ENCODE measurements at places on chromosomes 2 and 18. TPM values are rescaled to one million over a fixed set of nuclear protein-coding genes. Genes with fewer than 3 reads are reported as not detected.
A peak's percentile ranks its signal among the peaks of the same experiment; 100 is the strongest.

GRCh38 chr2:195472501-195473234 lies 184.4 kb upstream of the SLC39A10 start:
- H3K4me3 ChIP-seq, result no peak overlapping the region
- H3K27ac ChIP-seq, result no peak overlapping the region
- no peak for DNase-seq
- H3K4me1 ChIP-seq, result no peaks in the 10 kb centered on the region

- no peaks in the 10 kb centered on the region for H3K4me1 ChIP-seq
- H3K27ac ChIP-seq, result no peak overlapping the region
- DNase-seq, result no peak
- H3K36me3 ChIP-seq, result no peaks in the 10 kb centered on the region
Measured at GRCh38 chr2:190432567-190433231, 24.5 kb downstream of the MFSD6 start.

DNA sequence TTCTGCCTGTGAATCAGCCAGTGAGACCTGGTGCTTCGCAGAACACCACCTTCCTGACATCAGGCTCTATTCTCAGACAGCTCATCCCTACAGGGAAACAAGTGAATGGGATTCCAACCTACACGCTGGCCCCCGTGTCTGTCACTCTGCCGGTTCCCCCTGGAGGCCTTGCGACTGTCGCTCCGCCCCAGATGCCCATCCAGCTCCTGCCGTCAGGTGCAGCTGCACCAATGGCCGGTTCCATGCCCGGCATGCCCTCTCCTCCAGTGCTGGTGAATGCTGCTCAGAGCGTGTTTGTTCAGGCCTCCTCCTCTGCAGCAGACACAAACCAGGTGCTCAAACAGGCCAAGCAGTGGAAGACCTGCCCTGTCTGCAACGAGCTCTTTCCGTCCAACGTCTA lies 28.1 kb downstream of the ADNP2 start:
- H3K4me1 ChIP-seq, result no peaks in the 10 kb centered on the region
- H3K27ac ChIP-seq, result no peak overlapping the region
- DNase-seq, result peak; percentile 36
- no peaks in the 10 kb centered on the region for H3K27me3 ChIP-seq
- peaks cover 85% of the 10 kb centered on the region for H3K36me3 ChIP-seq

GRCh38 chr2:145919477-145919876 lies 1399.6 kb upstream of the ZEB2 start:
- no peaks in the 10 kb centered on the region for H3K27me3 ChIP-seq
- H3K36me3 ChIP-seq, result no peaks in the 10 kb centered on the region
- no peak for DNase-seq
- H3K27ac ChIP-seq, result no peak overlapping the region

DNA sequence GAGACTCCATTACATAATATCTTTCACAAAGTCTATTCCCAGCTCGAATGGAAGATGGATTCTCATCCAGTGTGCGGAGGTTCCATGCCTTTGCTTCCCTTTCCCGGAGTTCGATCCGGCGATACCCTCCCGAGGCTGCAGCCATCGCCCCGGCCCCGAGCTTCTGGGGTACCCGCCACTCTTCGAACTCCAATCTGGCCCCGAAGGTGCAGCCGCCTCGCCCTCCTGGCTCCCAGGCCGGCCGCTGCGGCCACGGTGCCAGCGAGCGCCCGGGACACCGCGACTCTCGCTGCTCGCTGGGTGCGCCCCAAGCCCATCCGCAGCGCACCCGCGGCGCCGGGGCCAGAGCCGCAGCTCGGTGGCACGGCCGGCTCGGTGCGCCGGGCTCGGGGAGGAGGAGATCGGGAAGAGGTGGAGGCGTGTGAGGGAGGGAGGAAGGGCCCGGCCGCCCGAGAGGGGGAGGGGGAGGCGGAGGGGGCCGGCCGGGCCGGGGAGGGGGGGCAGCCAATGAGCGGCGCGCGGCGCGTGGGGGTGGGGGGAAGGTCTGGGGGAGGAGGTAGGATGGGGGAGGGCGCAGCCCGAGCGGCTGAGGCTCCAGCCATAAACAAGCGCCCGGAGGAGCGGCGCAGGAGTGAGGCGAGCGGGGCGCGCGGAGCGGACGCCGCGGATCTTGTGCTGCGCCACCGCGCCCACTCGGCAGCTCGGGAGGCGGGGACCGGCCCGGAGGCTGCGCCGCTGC lies at the start of gene CRIM1:
Gene CRIM1, plus strand, starts transcription at position 628 of the 739 bp plus-strand sequence. CDS start 515 bp downstream, outside the sequence.
- no peaks in the 10 kb centered on the region for H3K36me3 ChIP-seq
- DNase-seq, result peak; percentile 94
- peaks cover 10% of the 10 kb centered on the region for H3K27me3 ChIP-seq
- peak within 1 kb of the TSS; percentile 92 for H3K4me3 ChIP-seq
- H3K4me1 ChIP-seq, result peaks cover 3% of the 10 kb centered on the region

DNA sequence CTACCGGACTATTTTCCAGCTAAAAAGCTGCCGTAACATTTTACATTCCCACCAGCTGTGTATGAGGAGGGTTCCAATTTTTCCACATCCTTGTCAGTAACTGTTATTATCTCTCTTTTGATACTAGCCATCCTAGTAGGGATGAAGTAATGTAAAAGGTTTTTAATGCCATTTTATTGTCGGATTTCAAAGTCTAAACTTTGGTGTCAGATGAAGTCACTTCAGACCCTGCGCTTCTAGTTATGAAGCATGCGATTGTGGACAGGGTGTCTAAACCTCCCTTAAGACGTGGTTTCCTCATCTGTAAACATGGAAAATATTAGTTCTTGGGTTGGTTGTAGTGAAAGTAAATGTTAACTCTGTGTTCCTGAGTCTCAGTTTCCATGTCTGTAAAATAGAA lies 4.7 kb downstream of the DGKD start:
- H3K4me1 ChIP-seq, result peaks cover 7% of the 10 kb centered on the region
- H3K27me3 ChIP-seq, result peaks cover 14% of the 10 kb centered on the region
- peaks cover 4% of the 10 kb centered on the region for H3K36me3 ChIP-seq
- H3K27ac ChIP-seq, result no peak overlapping the region
- no peak for DNase-seq

- H3K27ac ChIP-seq, result no peak overlapping the region
- no peaks in the 10 kb centered on the region for H3K36me3 ChIP-seq
- no peaks in the 10 kb centered on the region for H3K27me3 ChIP-seq
- H3K4me1 ChIP-seq, result no peaks in the 10 kb centered on the region
- H3K4me3 ChIP-seq, result no peak overlapping the region
Measured at GRCh38 chr2:38907743-38908562, 18.3 kb downstream of the ARHGEF33 start.

DNA sequence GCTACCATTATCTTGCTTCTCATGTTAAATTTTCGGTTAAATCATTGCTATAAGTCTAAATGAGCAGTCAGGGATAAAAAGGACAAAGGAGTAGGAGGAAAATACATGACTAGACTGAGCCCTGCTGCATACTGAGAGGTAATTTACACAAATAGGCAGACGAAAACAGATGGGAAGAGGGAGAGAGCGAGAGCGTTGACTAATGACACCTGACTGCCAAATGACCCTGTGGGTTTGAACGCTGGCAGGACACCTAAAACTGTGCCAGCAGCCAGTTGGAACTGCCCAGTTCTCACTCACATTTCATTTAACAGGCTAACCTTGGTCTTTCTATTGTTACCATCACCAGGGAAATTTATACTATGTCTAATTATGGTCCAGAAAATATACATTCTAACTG lies 978.2 kb downstream of the CPS1 start:
- H3K4me1 ChIP-seq, result peaks cover 7% of the 10 kb centered on the region
- H3K36me3 ChIP-seq, result no peaks in the 10 kb centered on the region
- H3K27ac ChIP-seq, result peak overlapping the region; percentile 27
- no peak for DNase-seq
- no peaks in the 10 kb centered on the region for H3K27me3 ChIP-seq
- no peak overlapping the region for H3K4me3 ChIP-seq

GRCh38 chr2:230900336-230900995 lies 24.6 kb downstream of the GPR55 start:
- no peaks in the 10 kb centered on the region for H3K27me3 ChIP-seq
- no peak overlapping the region for H3K27ac ChIP-seq
- DNase-seq, result peak; percentile 26
- no peaks in the 10 kb centered on the region for H3K36me3 ChIP-seq
- peaks cover 4% of the 10 kb centered on the region for H3K4me1 ChIP-seq

DNA sequence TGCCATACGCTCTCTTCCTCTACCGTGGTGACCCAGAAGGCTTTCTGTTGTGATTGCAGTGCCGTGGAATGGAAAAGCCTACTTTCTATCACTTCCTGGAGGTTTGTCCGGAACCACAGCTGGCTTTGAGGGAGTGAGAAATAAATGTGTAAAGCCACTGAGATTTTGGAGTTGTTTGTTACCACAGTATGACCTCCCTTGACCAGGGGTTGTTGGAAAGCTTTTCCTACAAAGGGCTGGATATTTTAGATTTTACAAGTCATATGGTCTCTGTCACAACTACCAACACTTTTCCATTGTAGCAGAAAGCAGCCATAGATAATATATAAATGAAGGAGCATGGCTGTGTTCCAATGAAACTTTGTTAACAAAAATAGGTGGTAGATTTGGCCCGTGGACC lies 70.3 kb downstream of the VAPA start:
- no peaks in the 10 kb centered on the region for H3K27me3 ChIP-seq
- no peak overlapping the region for H3K27ac ChIP-seq
- no peaks in the 10 kb centered on the region for H3K36me3 ChIP-seq
- no peak overlapping the region for H3K4me3 ChIP-seq

DNA sequence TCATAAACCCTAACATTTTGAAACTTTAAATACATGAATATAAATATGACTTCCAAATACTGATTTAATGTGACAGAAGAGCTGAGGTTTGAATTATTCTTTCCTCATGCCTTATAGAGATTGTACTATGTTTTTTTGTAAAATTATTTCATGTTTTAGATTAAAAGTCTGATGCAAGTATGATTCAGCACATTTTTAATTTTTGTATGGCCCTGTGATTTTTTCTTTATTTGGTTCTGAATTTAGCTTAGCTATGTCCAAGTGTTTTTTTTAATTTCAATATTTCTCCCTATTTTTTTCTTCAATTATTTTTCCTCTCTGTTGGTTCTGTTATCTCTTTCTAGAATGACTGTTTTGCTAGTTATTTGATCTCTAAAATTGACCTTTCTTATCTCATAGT lies 552.1 kb downstream of the XIRP2 start:
- no peak overlapping the region for H3K4me3 ChIP-seq
- no peaks in the 10 kb centered on the region for H3K27me3 ChIP-seq
- no peaks in the 10 kb centered on the region for H3K36me3 ChIP-seq
- DNase-seq, result no peak
- no peak overlapping the region for H3K27ac ChIP-seq

- no peaks in the 10 kb centered on the region for H3K4me1 ChIP-seq
- no peak overlapping the region for H3K4me3 ChIP-seq
Measured at GRCh38 chr2:46268196-46268595, 29.0 kb upstream of the EPAS1 start.

DNA sequence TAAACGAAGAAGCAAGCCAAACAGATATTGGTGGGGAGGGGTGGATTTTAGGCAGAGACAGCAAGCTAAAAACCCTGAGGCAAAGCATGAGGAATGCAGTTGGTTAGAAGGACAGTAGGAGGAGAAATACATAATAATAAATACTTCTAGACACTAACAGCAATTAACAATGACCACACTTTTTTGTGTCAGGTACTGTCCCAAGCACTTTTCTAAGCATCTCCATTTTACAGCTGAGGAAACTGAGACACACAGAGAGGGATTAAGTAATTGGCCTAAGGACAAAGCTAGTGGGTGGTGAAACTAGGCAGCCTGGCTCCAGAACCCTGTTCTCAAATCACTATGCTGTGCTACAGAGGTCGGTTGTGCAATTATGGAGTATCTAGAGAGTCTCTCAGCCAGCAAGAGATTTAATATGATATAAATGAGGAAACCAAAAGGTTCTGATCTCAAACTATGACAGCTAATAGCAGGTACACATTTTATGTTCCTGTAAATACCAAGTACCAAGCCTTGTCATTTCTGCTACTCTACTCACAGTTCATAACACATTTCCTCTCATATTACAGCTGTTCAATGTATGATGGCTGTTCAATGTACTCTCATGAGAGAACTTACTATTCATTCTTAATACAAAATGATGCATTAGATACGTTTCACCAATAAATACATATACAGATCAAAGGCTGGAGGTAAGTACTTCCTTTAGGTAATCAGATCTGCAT lies 5.3 kb downstream of the MAP4K3 start:
- H3K4me1 ChIP-seq, result peaks cover 5% of the 10 kb centered on the region
- H3K27ac ChIP-seq, result no peak overlapping the region
- H3K4me3 ChIP-seq, result no peak overlapping the region
- DNase-seq, result no peak
- H3K36me3 ChIP-seq, result no peaks in the 10 kb centered on the region

GRCh38 chr2:88016960-88017779 lies 823 bp upstream of the RNU2-63P start:
- peak overlapping the region; percentile 88 for H3K4me3 ChIP-seq
- no peaks in the 10 kb centered on the region for H3K27me3 ChIP-seq
- peak; percentile 92 for DNase-seq
- no peak overlapping the region for H3K27ac ChIP-seq

DNA sequence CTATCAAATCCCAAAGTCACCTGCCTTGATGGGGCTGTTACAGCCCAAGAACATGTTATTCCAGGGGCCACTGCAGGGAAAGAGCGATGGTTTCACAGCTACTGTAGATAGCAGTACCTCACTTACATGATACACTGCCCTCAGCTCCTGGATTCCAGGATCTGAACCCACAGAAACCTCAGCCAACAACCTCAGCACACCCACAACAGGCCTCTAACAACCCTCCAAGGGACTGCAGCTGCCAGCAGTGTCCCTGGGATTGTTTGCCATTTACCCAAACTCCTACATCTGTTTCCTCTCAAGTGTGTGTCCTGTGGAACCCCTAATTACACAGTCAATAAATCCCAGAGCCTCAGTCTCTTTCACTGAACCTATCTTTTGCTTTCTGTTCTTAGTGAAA lies 28.2 kb downstream of the OSBPL1A start:
- peaks cover 19% of the 10 kb centered on the region for H3K4me1 ChIP-seq

- no peak for DNase-seq
- no peak overlapping the region for H3K27ac ChIP-seq
- no peaks in the 10 kb centered on the region for H3K4me1 ChIP-seq
- no peaks in the 10 kb centered on the region for H3K27me3 ChIP-seq
- no peak overlapping the region for H3K4me3 ChIP-seq
Measured at GRCh38 chr2:23595021-23595420, 210.0 kb downstream of the KLHL29 start.

- H3K27me3 ChIP-seq, result no peaks in the 10 kb centered on the region
- no peaks in the 10 kb centered on the region for H3K36me3 ChIP-seq
- no peaks in the 10 kb centered on the region for H3K4me1 ChIP-seq
- no peak for DNase-seq
- H3K4me3 ChIP-seq, result no peak overlapping the region
Measured at GRCh38 chr2:6353669-6354068, 512.0 kb downstream of the CMPK2 start.

- no peaks in the 10 kb centered on the region for H3K36me3 ChIP-seq
- DNase-seq, result no peak
- H3K27ac ChIP-seq, result no peak overlapping the region
- no peaks in the 10 kb centered on the region for H3K4me1 ChIP-seq
- H3K27me3 ChIP-seq, result no peaks in the 10 kb centered on the region
Measured at GRCh38 chr2:85531589-85531988, 7.4 kb upstream of the MAT2A start.

The TRAPPC12 gene
- total RNA-seq, result 103 TPM

The INHBB gene
- total RNA-seq, result not detected

The UPP2 gene
- total RNA-seq, result not detected

The HOXD13 gene
- 0.35 TPM for total RNA-seq

The HOXD11 gene
- total RNA-seq, result not detected

The OSBPL1A gene
- total RNA-seq, result 29.7 TPM

The DHRS9 gene
- total RNA-seq, result not detected

All from endodermal cell (in vitro differentiated cells).